ENCODE measurements at places on chromosomes 1 and 21. TPM values are rescaled to one million over a fixed set of nuclear protein-coding genes. Genes with fewer than 3 reads are reported as not detected.

- H3K4me3 ChIP-seq, result no peak overlapping the region
- H3K4me1 ChIP-seq, result no peaks in the 10 kb centered on the region
- DNase-seq, result no peak
- H3K27ac ChIP-seq, result no peak overlapping the region
- no peaks in the 10 kb centered on the region for H3K36me3 ChIP-seq
Measured at GRCh38 chr1:61781151-61781550, 38.9 kb downstream of the PATJ start.

DNA sequence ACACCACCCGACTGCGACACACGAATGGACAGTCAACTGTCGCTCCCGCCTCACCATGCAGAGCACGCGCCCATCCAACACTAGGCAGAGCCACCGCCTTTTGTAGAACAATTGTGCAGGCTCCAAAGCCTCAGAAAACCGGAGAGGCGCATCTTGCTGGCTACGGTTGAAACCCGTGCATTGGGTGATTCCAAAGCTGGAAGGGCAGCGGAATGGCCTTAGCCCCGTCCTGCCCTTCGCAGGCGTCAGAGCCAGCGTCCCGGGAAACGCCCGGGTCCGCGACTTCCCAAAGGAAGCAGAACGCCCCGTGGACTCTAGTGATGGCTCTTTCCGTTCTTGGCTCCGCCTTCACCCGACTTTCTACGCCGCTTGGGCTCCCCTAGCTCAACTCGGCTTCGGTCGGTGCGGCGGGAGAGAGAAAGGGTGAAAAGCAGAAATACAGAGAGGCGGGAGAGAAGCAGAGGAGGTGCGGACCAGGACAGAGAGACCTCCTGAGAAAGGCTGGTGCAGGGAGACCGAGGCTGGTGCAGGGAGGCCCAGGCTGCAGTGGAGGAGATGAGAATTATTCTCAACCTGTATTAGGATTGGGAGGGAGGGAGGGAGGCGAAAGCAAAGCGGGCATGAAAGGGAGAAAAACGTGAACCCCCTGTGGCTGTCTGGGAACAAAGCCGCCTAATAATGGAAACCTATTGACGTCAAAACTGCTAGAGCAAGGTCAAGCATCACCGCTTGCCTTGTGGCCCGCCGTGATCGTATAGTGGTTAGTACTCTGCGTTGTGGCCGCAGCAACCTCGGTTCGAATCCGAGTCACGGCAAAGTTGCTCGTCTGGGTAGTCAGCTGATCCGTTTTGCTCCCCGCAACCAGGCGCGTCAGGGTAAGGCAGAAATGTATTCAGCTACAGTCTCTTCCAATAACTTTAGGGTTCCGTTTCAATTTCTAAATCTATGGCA is 99.5 kb downstream of the PRKAB2 start:
- H3K27me3 ChIP-seq, result peaks cover 81% of the 10 kb centered on the region
- peak overlapping the region; percentile 22 for H3K4me3 ChIP-seq
- no peaks in the 10 kb centered on the region for H3K4me1 ChIP-seq
- H3K27ac ChIP-seq, result no peak overlapping the region
- no peaks in the 10 kb centered on the region for H3K36me3 ChIP-seq

GRCh38 chr21:25944672-25945213 is 210.0 kb downstream of the GABPA start:
- no peaks in the 10 kb centered on the region for H3K4me1 ChIP-seq
- H3K4me3 ChIP-seq, result no peak overlapping the region
- no peak overlapping the region for H3K27ac ChIP-seq
- H3K27me3 ChIP-seq, result no peaks in the 10 kb centered on the region
- DNase-seq, result no peak

- H3K27ac ChIP-seq, result no peak overlapping the region
- no peaks in the 10 kb centered on the region for H3K4me1 ChIP-seq
- H3K36me3 ChIP-seq, result no peaks in the 10 kb centered on the region
- H3K4me3 ChIP-seq, result no peak overlapping the region
- no peaks in the 10 kb centered on the region for H3K27me3 ChIP-seq
Measured at GRCh38 chr1:4045397-4046010, 145.4 kb upstream of the C1orf174 start.

The SYCP1 gene
- not detected for total RNA-seq

DNA sequence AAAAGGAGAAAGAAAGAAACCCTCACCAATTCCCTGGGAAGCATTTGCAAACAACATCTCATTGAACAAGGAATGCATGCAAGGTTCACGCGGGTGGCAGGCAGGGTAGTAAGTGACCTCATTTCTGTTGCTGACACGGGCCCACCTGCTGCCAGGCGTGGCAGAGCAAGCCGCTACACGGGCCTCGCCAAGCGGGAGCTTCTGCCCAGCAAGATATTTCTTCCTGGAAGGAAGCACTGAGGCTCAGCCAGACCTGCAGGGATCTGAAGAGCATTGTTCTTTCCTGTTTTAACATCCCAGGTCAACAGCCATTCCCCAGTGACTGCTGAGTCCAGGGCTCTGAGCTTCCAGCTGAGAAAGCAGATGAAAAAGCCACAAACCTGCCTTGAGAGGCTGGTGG is 91.9 kb upstream of the IGSF21 start:
- no peaks in the 10 kb centered on the region for H3K4me1 ChIP-seq
- no peaks in the 10 kb centered on the region for H3K36me3 ChIP-seq

DNA sequence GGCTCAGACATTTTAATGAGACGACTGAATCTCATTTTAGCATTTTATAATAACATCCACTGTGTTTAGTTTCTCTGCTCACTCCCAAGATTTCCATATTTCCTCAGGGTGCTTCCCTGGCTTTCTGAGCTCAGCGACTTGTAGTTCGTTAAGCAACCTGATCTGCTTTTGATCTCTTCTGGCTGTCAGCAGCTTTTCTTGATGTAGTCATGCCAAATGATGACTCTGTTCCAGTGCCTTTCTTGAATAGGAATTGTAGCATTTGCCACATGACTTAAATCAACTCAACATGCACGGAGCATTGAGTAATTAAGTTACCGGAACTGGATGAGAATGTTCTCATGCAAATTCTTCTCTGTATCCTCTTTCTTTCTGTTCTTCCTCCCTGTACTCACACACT is 246.1 kb downstream of the FMN2 start:
- H3K4me1 ChIP-seq, result no peaks in the 10 kb centered on the region
- no peak overlapping the region for H3K27ac ChIP-seq
- H3K4me3 ChIP-seq, result no peak overlapping the region
- H3K36me3 ChIP-seq, result no peaks in the 10 kb centered on the region
- DNase-seq, result no peak

The SARS1 gene
- total RNA-seq, result 189 TPM

The CR1L gene
- 0.70 TPM for total RNA-seq

GRCh38 chr1:212958175-212958574 is 7.8 kb downstream of the VASH2 start:
- no peak overlapping the region for H3K27ac ChIP-seq
- H3K4me1 ChIP-seq, result no peaks in the 10 kb centered on the region
- H3K27me3 ChIP-seq, result no peaks in the 10 kb centered on the region

- peak; percentile 36 for DNase-seq
- H3K27me3 ChIP-seq, result no peaks in the 10 kb centered on the region
- no peak overlapping the region for H3K4me3 ChIP-seq
- peaks cover 11% of the 10 kb centered on the region for H3K4me1 ChIP-seq
Measured at GRCh38 chr21:42847726-42848125, 31.6 kb downstream of the WDR4 start.

DNA sequence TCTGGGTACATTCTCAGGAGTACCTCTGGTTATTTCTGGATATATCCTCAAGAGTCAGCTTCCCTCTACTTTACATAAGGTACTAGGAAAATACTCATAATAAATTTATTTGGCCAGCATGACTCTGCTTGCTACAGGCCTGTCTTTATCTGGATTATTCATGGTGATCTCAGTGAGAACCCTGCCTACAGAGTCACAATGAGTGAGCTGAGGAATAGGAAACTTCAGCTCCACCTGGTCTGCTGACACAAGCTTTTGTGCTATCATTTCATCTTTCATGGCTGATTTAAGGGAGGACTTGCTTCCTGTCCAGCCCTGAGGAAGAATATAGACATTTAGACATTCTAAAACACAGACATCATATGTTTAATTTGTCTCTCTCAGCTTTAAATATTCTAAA is 19.5 kb upstream of the SUCO start:
- H3K36me3 ChIP-seq, result no peaks in the 10 kb centered on the region
- H3K4me1 ChIP-seq, result peaks cover 10% of the 10 kb centered on the region

- H3K4me3 ChIP-seq, result no peak overlapping the region
- H3K27me3 ChIP-seq, result no peaks in the 10 kb centered on the region
- H3K4me1 ChIP-seq, result peaks cover 30% of the 10 kb centered on the region
- no peak for DNase-seq
- H3K36me3 ChIP-seq, result no peaks in the 10 kb centered on the region
- no peak overlapping the region for H3K27ac ChIP-seq
Measured at GRCh38 chr1:59139396-59139795, 157.5 kb upstream of the FGGY start.

- no peak overlapping the region for H3K27ac ChIP-seq
- no peak for DNase-seq
- H3K36me3 ChIP-seq, result peaks cover 98% of the 10 kb centered on the region
- H3K27me3 ChIP-seq, result no peaks in the 10 kb centered on the region
- no peak overlapping the region for H3K4me3 ChIP-seq
Measured at GRCh38 chr1:19178734-19179398, 31.2 kb downstream of the UBR4 start.

- no peaks in the 10 kb centered on the region for H3K27me3 ChIP-seq
- no peak overlapping the region for H3K27ac ChIP-seq
Measured at GRCh38 chr1:168974611-168975010, 131.9 kb upstream of the ATP1B1 start.

- H3K27ac ChIP-seq, result no peak overlapping the region
- no peaks in the 10 kb centered on the region for H3K36me3 ChIP-seq
- DNase-seq, result no peak
- H3K4me1 ChIP-seq, result no peaks in the 10 kb centered on the region
- no peaks in the 10 kb centered on the region for H3K27me3 ChIP-seq
- no peak overlapping the region for H3K4me3 ChIP-seq
Measured at GRCh38 chr1:107943694-107944093, 21.3 kb downstream of the VAV3 start.

GRCh38 chr1:224753491-224753890 is 137.4 kb downstream of the CNIH3 start:
- H3K27ac ChIP-seq, result no peak overlapping the region
- no peak overlapping the region for H3K4me3 ChIP-seq
- H3K4me1 ChIP-seq, result no peaks in the 10 kb centered on the region
- no peaks in the 10 kb centered on the region for H3K27me3 ChIP-seq
- no peak for DNase-seq

- H3K27me3 ChIP-seq, result no peaks in the 10 kb centered on the region
- no peaks in the 10 kb centered on the region for H3K4me1 ChIP-seq
- no peak for DNase-seq
- no peaks in the 10 kb centered on the region for H3K36me3 ChIP-seq
Measured at GRCh38 chr1:68314151-68314780, 81.9 kb upstream of the WLS start.

The LTN1 gene
- total RNA-seq, result 21.8 TPM

- no peak overlapping the region for H3K27ac ChIP-seq
- H3K4me3 ChIP-seq, result no peak overlapping the region
- DNase-seq, result no peak
- H3K36me3 ChIP-seq, result no peaks in the 10 kb centered on the region
Measured at GRCh38 chr1:199033661-199034060, 394.8 kb downstream of the PTPRC start.

DNA sequence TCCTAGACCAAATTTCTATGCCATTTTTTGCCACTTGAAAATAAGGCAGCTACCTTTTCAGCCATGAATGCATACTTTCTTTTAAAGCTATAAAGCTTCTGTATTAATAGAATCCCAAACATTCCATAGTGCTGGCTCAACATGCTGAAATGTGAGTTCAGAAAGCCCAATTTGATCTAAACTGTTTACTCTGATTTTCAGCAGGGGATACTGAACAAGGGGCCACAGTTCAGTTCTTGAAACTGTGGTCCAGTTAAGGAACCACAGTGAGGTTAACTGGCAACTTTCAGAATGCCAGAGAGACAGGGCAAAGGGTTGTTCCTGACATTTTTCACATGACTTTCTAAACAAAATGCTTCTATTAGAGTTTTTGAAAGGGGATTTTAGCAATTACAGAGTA is 85.7 kb upstream of the COL11A1 start:
- H3K27ac ChIP-seq, result no peak overlapping the region
- DNase-seq, result no peak
- no peak overlapping the region for H3K4me3 ChIP-seq
- no peaks in the 10 kb centered on the region for H3K27me3 ChIP-seq

The TNFRSF9 gene
- 4.3 TPM for total RNA-seq

The MCOLN3 gene
- 8.1 TPM for total RNA-seq

The TNFAIP8L2 gene
- 7.1 TPM for total RNA-seq

DNA sequence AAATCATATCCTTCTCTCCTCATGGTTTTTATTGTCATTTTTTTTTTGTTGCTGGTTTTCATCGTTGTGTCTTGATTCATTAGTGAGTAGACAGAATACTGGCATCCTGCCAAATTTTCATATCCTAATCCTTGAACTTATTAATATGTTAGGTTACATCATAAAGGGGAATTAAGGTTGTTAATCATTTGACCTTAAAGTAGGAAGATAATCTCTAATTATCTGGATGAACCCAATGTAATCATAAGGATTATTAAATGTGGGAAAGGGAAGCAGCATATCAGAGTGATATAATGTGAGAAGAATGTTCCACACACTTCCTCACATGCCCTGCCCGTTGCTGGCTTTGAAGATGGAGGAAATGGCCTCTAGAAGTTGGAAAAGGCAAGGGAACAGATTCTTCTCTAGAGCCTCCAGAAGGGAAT is 299.7 kb downstream of the HMCN1 start:
- H3K4me1 ChIP-seq, result peaks cover 8% of the 10 kb centered on the region
- DNase-seq, result no peak
- H3K4me3 ChIP-seq, result no peak overlapping the region
- H3K36me3 ChIP-seq, result no peaks in the 10 kb centered on the region
- no peaks in the 10 kb centered on the region for H3K27me3 ChIP-seq
- no peak overlapping the region for H3K27ac ChIP-seq

The KMO gene
- total RNA-seq, result 10.7 TPM

The PKLR gene
- not detected for total RNA-seq

DNA sequence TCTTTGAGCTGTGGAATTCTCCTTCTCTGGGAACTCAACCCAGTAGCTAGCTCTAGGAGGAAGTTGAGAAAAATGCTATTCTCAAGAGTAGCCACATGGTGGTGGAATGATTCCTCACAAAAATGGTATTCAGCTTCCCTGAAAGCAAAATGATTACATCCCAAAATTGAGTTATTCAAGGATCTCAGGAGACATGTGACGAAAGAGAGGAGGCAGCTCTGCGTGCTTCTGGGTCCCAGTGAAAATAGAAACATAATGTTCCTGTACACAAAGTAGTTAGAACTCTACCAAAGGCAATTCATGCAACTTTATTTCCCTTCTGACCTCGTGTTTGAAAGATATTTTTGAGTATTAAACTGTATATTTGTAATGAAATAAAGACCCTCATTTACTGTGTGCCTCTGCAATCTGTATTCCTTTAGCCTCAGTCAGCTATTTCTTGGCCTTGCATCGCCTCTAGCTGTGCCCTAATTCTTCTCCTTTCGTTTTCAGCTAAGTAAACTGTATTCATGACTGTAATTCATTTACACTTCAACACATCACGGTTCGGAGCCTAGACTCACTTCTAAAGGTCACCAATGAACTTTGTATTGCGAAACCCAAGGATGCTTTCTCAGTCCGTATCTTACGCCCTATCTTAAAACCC is 167.3 kb downstream of the FASLG start:
- H3K27ac ChIP-seq, result peak overlapping the region; percentile 57
- no peaks in the 10 kb centered on the region for H3K4me1 ChIP-seq
- no peak overlapping the region for H3K4me3 ChIP-seq
- peak; percentile 65 for DNase-seq

GRCh38 chr21:34775793-34776192 is 107.0 kb downstream of the CLIC6 start:
- no peak for DNase-seq
- H3K36me3 ChIP-seq, result no peaks in the 10 kb centered on the region
- no peak overlapping the region for H3K4me3 ChIP-seq
